Mesendoderm (in vitro differentiated cells): ENCODE measurements at places on chromosomes 13 and 19.
A peak's percentile ranks its signal among the peaks of the same experiment; 100 is the strongest.

- no peak overlapping the region for H3K27ac ChIP-seq
- no peak for DNase-seq
- no peaks in the 10 kb centered on the region for H3K27me3 ChIP-seq
- H3K4me1 ChIP-seq = no peaks in the 10 kb centered on the region
- no peak overlapping the region for H3K4me3 ChIP-seq
- H3K36me3 ChIP-seq = peaks cover 10% of the 10 kb centered on the region
Observed at GRCh38 chr19:2097203-2097885, 629 bp downstream of the IZUMO4 start.

DNA sequence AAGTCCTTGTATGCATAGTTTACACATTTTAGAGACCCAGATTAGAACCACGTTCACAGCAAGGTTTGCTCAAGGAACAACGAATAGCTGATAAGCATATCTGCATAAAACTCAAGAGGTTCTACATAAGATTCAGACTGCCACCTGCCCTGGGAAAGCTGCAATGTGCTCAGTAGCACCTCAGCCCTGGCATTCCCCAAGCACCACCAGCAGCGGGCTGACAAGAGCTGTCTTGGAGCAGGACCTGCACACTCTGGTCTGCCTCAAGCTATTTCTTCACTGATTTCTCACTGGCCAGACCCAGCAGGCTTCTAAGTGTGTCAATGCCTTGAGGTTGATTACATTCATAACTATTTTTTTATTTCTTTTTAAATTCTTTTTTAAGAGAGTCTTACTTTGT lies 65.8 kb upstream of the UQCRFS1 start:
- no peaks in the 10 kb centered on the region for H3K4me1 ChIP-seq
- no peak for DNase-seq
- H3K27ac ChIP-seq = no peak overlapping the region
- H3K4me3 ChIP-seq = no peak overlapping the region

DNA sequence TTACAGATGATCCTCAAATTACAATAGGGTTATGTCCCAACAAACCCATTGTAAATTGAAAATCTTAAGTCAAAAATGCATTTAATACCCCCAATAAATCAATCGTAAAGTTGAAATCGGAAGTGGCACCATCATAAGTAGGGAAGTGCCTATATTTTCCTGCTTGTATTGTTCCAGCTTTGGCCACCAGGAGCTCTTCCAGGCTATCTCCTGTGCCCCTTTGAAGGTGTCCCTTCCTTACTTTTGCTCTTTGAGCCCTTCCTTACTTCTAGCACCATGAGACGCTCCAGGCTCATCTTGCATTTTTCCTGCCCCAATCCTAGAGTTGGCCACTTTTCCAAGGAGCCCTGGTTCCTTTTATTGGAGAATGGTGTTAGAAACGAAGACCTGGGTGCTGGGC lies 163.0 kb upstream of the TSC22D1 start:
- no peaks in the 10 kb centered on the region for H3K36me3 ChIP-seq
- H3K4me3 ChIP-seq = no peak overlapping the region
- H3K27me3 ChIP-seq = no peaks in the 10 kb centered on the region
- DNase-seq = peak; percentile 45
- H3K27ac ChIP-seq = no peak overlapping the region
- H3K4me1 ChIP-seq = no peaks in the 10 kb centered on the region

GRCh38 chr13:99193152-99193551 lies 7.5 kb upstream of the UBAC2 start:
- no peaks in the 10 kb centered on the region for H3K36me3 ChIP-seq
- no peaks in the 10 kb centered on the region for H3K27me3 ChIP-seq
- no peaks in the 10 kb centered on the region for H3K4me1 ChIP-seq
- DNase-seq = no peak
- no peak overlapping the region for H3K4me3 ChIP-seq

DNA sequence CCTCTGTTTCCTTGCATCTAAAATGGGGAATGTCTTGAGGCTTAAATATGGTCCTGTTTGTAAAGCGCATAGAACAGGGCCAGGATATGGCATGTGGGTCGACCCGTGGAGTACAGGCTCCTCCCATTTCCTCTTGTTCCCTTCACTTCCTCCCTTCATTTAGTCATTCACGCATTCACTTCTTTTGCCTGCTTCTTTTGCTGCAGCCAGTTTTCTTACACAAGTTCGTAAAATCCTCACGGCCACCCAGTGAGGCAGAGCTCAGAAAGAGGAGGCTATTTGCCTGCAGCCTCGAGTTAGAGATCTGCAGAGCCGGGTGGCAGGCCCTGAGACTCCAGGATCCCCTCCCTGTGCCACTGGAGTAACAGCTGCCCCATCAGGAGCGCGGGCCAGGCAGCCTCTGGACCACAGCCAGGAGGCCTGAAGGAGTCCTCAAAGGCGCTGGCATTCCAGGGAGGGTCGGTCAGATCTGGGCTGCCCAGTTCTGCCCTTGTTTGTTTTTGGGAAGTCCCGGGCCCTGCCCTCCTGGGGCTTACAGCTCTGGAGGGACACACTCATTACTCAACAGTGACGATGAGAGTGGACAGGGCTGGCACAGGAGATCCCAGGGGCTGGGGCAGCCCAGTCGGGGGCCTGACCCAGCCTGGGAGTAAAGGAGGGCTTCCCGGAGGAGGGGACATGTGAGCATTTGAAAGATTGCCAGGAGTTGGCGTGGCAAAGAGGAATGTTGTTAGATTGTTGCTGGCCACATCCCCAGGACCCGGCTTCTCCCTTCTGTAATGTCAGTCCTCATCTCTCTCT lies 4.6 kb downstream of the PPP5C start:
- no peak overlapping the region for H3K4me3 ChIP-seq
- H3K36me3 ChIP-seq = peaks cover 13% of the 10 kb centered on the region
- H3K27me3 ChIP-seq = no peaks in the 10 kb centered on the region
- DNase-seq = no peak
- no peak overlapping the region for H3K27ac ChIP-seq

DNA sequence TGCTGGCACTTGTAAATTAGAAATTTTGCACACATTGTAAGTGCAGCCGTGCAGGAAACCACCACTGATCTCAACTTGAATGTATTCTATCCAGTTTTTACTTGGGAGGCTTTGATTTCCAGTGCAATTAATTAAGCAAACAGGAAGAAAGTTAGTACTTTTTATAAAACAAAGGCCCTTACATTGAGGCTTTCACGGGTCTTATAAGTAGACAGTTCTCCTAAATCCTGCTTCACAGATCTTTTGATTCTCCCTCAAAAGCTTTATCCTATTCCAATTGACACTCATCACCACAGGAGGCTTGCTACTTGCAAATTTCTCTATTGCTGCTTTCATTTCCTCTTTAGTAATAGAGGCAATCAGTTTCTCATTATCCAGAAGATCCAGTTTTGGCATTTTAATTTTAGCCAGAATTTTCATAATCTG lies 90.1 kb downstream of the ERCC5 start:
- no peaks in the 10 kb centered on the region for H3K36me3 ChIP-seq
- H3K27ac ChIP-seq = no peak overlapping the region
- no peak overlapping the region for H3K4me3 ChIP-seq
- H3K27me3 ChIP-seq = no peaks in the 10 kb centered on the region

GRCh38 chr13:95420501-95420900 lies 119.2 kb upstream of the ABCC4 start:
- H3K4me1 ChIP-seq = no peaks in the 10 kb centered on the region
- H3K27me3 ChIP-seq = no peaks in the 10 kb centered on the region
- no peak overlapping the region for H3K4me3 ChIP-seq
- H3K36me3 ChIP-seq = no peaks in the 10 kb centered on the region
- DNase-seq = no peak

DNA sequence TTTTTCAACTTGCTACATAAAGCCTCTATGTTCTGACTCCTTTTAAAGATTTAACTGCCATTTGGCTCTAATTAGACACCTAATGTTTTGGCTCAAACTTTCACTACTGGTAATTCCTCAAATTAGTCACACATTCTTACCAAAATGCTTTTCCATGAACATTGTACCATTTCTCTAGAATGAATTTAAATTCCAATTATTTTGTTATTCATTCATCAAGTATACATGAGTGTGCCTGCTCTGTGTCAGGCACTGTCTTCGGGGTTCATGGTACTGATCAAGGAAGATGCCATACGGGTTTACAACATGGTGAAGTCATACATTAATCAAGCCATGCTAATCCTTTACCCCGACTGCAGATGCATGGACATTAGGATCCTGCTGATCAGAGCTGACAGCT lies 69.1 kb upstream of the POSTN start:
- DNase-seq = no peak
- H3K4me3 ChIP-seq = no peak overlapping the region
- peaks cover 2% of the 10 kb centered on the region for H3K4me1 ChIP-seq
- H3K27ac ChIP-seq = no peak overlapping the region

- H3K36me3 ChIP-seq = no peaks in the 10 kb centered on the region
- H3K27me3 ChIP-seq = no peaks in the 10 kb centered on the region
- DNase-seq = peak; percentile 96
- peak overlapping the region; percentile 71 for H3K27ac ChIP-seq
- H3K4me1 ChIP-seq = peaks cover 3% of the 10 kb centered on the region
Observed at GRCh38 chr19:47729468-47729798, 15.9 kb upstream of the NOP53 start.

DNA sequence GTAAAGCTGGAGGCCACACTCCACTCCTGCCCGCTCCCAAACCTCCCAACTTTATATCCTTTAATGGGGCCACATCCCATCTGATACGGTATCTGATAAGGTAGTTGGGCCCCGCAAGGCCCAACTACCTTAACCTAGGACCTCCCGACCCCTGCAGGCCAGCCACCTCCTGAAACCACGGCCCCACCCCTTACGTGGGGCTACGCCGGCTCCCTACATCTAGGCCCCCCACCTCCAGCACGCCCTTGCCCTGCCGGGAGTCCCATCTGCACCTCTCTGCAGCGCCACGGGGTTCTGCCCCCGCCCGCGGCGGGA lies 2.2 kb downstream of the IGFLR1 start:
- peak overlapping the region; percentile 13 for H3K27ac ChIP-seq
- H3K27me3 ChIP-seq = no peaks in the 10 kb centered on the region
- peaks cover 9% of the 10 kb centered on the region for H3K36me3 ChIP-seq
- no peaks in the 10 kb centered on the region for H3K4me1 ChIP-seq
- H3K4me3 ChIP-seq = peak overlapping the region; percentile 57
- DNase-seq = no peak

GRCh38 chr19:42412227-42412626 lies 15.0 kb downstream of the LIPE start:
- H3K4me3 ChIP-seq = no peak overlapping the region
- no peak overlapping the region for H3K27ac ChIP-seq
- H3K36me3 ChIP-seq = no peaks in the 10 kb centered on the region
- no peaks in the 10 kb centered on the region for H3K4me1 ChIP-seq
- no peaks in the 10 kb centered on the region for H3K27me3 ChIP-seq

DNA sequence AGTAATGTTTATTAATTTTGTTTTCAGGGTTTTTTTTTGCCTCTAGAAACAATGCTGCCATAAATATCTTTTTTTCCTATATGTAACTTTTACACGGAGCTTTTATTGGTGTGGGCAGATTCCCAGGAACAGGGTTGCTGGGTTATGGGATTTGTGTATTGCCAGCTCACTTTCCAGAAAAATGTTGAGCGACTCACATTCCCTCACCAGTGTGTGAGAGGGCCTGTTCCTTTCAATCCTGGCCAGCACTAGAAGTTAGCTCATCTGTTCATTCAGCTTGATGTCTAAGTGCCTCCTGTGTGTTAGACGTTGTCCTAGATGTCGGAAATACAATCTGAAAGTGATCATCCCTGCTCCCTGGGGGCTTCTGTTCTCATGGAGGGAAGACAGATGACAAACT lies 2.6 kb downstream of the ZNF71 start:
- peaks cover 2% of the 10 kb centered on the region for H3K4me1 ChIP-seq
- H3K4me3 ChIP-seq = no peak overlapping the region
- no peaks in the 10 kb centered on the region for H3K27me3 ChIP-seq
- H3K27ac ChIP-seq = no peak overlapping the region

DNA sequence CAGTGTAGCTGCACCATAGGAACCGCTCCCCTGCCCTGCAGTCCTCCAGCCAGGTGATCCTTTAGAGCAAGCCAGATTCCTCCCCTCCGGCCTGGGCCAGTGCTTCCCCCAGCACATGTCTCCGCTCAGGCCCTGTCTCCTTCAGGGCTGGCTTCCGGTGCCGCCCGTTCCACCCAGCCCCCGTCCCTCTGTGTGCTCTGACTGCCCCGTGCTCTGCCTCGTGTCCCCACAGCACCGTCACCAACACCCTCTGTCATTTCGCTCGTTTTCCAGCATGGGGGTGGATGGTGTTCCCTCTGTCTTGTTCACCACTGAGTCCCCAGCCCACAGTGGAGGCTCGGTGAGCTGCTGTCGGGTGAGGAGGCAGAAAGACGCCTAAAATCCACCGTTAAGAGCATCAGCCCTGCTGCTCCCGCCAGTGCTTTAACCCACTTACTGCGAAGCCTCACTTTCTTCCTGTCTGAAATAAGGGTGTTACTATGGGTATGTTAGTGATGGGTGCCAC lies 54.5 kb downstream of the TSSK6 start:
- peaks cover 4% of the 10 kb centered on the region for H3K36me3 ChIP-seq
- no peak overlapping the region for H3K4me3 ChIP-seq
- H3K4me1 ChIP-seq = peaks cover 38% of the 10 kb centered on the region
